ENCODE measurements at places on chromosomes 3 and 15.
A peak's percentile ranks its signal among the peaks of the same experiment; 100 is the strongest.

DNA sequence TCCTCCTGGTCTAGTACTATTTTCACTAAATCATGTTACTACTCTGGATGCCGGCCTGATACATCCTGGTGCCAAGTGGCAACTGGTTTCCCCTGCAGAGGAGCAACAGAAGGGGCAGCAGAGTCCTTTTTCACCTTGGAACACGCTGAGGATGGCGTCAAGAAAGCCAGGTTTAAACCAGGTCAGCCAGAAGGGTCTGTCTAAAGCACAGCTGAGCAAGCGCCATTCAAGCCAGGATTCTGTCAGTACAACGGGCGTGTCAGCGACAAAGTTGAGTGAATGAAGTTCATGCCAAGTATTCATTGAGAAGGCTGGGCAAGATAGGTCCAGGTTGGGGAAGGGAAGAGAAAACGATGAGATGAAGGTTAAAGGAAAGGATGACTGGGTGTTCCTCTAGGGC lies 88.2 kb downstream of the FBN1 start:
- no peak for DNase-seq

- DNase-seq, result no peak
Measured at GRCh38 chr3:187458921-187459320, 90.7 kb downstream of the RTP4 start.

GRCh38 chr3:7433073-7433472 lies 572.2 kb downstream of the GRM7 start:
- no peak for DNase-seq

DNA sequence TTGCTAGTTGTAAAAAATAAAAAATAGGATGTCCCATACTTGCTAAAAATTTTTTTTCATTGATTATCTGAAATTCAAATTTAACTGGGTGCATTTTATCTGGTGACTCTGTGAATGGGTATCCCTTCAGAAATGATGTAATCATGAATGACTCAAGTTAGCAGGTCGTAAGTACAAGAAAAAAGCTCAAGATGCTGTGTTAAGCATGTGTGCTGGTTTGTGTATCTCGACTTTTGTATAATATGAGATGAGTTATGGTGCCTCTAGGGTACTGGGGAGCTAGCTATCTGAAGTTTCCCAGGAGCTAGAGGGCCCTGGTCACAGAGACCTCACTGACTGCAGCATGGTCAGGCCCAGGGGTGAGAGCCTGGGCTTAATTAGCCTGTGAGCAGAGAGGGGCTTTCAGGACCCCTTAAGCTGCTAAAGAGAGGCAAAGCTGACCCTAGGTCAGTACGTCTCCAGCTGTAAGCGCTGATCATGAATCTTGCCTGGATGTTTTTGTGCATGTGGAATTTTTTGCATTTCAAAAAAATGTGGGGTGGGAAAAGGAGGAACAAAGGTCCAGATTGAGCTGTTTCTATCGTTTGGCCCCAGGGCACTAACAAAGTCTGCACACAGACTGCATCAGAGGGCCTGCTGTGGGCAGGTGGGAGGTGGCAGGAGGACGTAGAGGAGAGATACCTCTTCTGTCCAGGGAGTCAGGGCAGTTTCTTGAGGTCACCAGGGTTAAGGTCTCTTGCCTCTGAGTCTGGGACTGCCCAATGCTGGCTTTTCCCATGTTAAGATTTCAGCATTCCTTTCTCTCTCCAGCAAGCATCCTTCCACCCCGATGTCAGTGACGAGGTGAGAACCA lies 233.2 kb upstream of the TPM1 start:
- DNase-seq, result no peak

DNA sequence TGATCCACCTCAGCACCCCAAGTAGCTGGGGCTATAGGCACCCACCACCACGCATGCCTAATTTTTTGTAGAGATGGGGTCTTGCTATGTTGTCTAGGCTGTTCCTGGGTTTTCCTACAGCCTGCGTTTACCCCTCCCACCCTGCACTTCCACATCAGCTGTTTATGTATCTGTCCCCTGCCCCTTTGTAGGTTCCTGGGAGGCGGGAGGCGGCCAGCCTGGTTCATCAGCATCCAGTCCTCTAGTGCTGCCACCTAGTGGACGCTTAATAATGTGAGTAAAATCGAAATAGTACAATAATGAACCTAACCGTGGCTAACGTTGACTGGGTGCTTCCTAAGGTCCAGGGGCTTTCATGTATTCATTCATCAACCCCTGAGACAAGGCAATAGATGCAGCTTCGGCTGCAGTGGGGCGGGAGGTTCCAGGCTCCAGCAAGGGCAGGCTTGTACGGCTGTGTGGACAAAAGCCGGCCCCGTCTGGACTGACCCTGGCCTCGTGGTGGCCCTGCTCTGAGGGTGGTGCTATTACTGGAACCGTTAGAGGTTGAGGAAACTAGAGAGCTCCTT lies 1.2 kb upstream of the LCTL start:
- peak; percentile 52 for DNase-seq

- no peak for DNase-seq
Measured at GRCh38 chr3:57694146-57694545, 1.3 kb upstream of the DENND6A start.

All from left renal pelvis (tissue), 4 donors.